T-helper 22 cell (primary cell): ENCODE measurements at places on chromosomes 2 and 18.

DNA sequence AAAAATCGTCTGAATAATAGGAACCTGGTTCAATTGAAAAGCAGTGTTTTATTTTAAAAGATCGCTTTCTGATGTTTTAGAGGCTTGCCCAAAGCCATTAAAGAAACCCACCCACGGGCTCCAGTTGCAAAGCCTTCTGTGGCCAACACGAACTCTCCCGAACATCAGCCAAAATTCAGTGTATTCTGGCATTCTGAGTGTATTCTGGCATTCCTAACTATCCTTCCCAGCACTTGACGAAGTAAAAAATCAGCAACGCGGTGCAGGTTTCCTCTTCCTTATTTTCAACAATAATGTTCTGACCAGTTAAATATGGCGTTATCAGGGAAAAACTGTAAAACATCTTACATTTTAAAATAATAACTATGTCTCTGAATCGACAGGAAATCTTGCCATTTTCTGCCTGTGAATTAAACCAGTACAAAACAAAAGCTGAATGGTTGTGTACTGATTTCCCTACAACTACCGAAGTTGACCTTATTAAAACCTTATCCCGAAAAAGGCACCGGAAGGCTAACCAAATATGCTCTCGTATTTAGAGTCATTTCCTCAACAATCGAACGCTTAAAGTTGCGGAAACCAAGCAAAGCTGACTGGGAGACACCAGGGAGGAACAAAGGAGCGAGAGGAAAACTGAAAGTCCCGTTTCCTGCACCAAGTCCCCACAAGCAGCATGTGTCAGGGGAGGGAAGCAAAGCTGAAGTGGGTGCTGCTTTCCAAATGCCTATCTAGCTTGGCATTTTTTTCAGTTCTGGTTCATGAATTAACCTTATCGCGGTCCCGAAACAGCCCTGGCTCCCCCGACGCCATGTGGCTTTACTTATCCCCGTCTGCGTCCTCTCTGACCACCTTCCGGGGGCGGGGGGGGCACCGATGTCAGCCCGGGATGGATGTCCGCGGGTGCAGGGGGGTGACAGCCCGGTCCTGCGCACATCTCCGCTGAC, 44.3 kb downstream of the ZNF516 start:
- DNase-seq = no peak

GRCh38 chr2:221444106-221444505, 128.0 kb downstream of the EPHA4 start:
- no peak for DNase-seq

GRCh38 chr2:153388246-153388645, 90.3 kb downstream of the RPRM start:
- no peak for DNase-seq

DNA sequence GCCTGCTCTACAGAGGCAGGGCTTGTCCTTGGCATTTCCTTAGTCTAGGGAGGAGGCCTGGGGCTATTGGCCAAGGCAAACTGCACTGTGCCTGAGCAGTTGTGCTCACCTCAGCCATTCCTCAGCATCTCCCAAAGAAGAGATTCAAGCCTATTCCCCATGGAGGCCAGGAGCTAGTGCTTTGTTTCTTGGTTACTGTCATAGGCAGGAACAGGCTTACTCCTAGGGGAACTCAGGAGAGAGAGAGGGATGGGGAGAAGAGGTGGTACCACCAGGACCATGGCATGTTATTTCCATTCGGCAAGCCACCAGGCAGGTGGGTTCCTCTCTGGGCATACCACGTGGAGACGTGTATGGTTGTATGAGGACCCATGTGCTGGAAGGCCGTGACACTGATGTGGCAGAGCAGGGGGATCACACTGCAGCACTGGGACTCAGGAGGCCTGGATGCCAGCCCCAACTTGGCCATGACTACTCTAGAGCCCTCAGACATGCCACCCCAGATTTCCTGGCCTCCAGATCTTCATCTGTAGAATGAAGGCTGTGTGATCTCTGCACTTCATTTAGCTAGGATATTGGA, 233.7 kb downstream of the LOXHD1 start:
- DNase-seq = no peak

- no peak for DNase-seq
Observed at GRCh38 chr18:36628435-36629137, 200.2 kb downstream of the TPGS2 start.

DNA sequence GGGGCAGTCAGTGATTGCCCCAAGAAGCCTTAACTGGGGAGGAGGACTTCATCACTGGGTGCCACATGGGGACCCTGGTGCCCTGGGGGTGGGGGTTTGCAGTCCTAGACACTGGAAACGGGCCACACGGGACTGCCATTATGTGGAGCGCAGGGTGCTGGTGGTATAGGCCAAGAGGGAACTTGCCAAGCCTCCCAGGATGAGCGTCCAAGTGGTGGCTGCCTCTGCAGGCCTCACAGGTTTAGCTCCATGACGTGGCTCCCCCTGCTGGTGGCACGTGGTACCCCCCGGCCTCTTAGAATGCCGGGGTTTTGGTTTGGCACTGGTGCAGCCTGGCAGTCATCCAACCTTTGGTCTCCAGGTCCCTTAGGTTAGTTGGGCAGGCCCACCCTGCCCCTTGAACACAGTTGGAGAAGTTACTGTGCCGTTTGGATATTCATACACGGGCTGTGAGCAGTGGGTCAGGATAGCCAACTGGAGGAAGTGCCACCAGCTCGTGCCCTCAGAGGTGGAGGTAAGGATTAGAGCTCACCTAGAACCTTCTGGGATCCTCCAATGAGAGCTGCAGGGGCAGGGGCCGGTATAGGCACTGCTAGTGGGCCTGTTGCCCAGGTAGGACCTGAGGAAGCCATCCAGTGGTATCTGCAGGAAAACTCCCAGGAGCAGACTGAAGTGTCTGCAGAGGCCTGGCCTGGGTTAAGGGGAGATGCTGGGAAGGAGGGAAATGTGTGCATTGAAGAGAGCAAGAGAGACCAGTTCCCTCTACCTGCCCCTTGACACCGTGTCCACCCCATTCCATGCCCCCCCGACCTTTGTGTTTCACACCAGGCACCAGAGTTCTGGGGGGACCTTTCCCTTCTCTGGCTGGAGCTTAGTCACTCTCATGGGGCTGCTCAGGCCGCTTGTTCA, 5.7 kb downstream of the PTMA start:
- peak; percentile 73 for DNase-seq

GRCh38 chr18:11994703-11995444, 13.6 kb downstream of the IMPA2 start:
- DNase-seq = no peak

DNA sequence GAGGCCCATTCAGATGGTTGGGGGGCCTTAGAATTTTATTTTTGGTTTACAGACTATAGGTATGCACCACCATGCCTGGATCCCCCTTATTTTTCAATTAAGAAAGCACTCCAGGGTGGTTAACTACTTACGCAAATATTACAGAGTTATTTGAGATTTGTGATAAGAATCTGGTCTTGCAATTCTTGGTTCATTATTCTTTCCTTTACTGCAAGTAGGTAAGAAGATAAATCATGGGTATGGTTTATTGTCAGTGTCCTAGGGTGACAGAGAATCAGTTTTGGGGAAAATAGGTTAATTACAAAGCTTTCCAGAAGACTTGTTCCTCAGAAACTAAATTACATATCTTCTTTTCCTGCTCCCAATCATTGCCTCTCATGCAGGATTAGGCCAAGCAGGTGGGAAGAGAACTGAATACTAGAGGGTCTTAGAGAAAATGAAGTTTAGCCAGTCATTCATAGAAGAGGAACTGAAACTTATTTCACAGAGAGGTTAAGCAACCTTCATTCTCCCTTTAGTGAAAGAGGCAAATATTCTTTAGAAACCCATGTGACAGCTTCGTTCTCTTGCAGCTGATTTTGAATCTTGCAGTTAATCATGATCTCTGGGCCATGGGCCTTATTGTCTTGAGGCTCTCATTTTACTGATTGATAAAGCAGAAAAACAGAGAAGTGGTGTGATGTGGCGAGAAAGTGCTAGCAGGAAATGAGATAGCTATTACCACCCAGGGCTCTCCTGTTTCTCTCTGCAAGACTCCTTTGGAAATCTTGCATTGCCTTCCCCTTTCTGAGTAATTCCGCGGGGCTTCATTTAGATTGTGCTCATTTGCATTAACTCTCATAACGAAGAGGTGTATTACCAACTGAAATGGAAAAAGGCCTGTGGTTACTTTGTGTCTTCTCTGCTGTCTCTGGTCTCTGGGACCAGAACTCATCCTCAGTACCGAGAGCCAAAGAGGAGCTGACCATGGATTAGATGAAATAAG, 44.8 kb upstream of the ARHGAP25 start:
- no peak for DNase-seq

DNA sequence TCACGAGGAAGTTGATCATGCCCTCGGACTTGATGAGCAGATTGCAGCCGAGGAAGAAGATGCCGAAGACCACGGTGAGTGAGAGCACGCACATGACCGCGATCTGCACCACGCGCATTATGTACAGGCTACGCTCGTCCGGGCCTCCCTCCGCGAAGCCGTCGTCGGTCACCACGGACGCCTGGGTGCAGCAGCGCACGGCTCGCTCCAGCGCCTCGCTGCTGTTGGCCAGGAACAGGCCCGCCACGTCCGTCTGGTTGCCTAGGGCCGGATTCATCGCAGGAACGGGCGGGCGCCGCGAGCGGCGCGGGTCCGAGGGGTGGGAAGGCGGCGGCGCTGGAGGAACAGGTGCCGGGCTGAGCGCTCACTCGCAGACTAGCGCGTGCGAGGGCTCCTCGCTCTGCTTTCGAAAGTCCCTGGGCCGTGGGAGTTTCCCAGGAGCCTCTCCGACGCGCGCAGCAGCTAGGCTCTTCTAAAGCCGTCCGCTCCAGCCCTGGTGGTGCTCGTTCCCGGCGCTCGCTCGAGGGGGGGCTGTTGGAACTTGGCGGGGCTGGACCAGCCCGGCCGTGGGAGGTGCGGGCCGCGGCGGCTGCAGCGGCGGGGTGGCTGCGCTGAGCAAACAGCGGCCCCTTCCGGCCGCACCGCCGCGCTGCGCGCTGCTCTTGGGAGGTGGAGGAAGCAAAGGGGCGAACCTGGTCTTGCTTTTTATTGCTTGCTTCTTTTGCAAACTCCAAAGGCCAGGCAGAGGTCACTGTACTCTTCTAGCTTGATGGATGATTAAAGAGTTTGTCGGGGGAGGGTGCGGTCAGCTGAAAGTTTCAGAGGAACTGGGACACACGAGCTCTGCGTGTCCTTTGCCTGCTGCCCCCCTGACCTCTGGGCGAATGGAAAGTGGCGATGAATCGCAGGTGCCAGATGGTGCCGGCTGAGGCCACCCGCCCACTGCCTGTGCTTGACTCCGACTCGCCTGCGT, at the start of gene RPRM:
TSS of gene RPRM (minus strand) at position 474 of the 973 bp plus-strand sequence. CDS start at position 277, 197 bp downstream.
- no peak for DNase-seq

- DNase-seq = no peak
Observed at GRCh38 chr18:13642440-13642827, 83.9 kb downstream of the FAM210A start.

GRCh38 chr18:7146067-7146466, 28.5 kb upstream of the LAMA1 start:
- DNase-seq = no peak
